ENCODE measurements at places on chromosomes 2 and 18.

GRCh38 chr2:144484201-144484948 is 35.5 kb downstream of the ZEB2 start:
- DNase-seq: no peak

DNA sequence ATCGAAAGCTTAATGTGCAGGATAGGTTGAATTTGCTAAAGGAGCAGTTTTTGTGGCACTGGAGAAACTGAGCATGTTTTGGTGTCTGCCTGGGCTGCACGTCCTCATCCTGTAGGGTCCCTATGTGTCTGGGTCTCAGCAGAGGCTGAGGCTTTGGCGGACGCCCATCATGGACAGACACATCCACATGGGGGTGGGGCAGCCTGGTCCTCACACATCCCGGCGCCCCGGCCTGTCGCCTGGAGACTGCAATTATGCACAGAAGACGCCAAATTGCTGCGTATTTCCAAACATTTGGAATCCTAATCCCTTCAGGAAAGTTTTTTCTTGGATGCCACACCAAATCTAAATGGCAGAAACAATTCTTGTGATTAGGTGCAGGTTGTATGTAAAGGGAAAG is 128.2 kb upstream of the TWIST2 start:
- no peak for DNase-seq

- no peak for DNase-seq
These were observed 59.2 kb downstream of the PIEZO2 start for GRCh38 chr18:11089931-11090715.

- DNase-seq: no peak
These were observed 80.6 kb downstream of the HS6ST1 start for GRCh38 chr2:128237911-128238697.

DNA sequence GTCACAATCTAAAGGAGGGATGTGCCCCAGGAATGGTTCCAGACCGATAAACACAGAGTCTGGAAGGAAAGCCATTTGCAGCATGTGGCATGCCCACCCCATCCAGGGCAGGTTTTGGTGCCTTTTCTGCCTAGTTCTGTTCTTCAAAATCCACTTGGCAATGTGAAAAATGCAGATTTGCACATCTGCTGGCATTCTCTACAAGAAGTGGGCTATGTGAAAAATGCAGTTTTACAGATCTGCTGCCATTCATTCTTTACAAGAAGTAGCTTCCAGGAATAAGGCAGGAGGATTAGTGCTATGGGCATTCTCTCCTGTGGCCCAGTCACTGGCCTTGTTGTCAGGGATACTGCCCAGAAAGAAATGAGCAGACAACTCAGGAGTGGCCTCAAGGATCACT is 68.1 kb downstream of the C1D start:
- DNase-seq: no peak

- DNase-seq: no peak
These were observed 64.0 kb downstream of the RALBP1 start for GRCh38 chr18:9539283-9539682.

Measured in stimulated activated CD4-positive, alpha-beta T cell treated with anti-CD3 and anti-CD28 coated beads, Interleukin-4, amount 100 ng/mL, for 1 hour (primary cell).